ENCODE measurements at places on chromosomes 2 and 18. TPM values are rescaled to one million over a fixed set of nuclear protein-coding genes. Genes with fewer than 3 reads are reported as not detected.

C2orf72 gene
- 7.8 TPM for total RNA-seq

UCN gene
- 1.7 TPM for total RNA-seq

TXNDC2 gene
- 0.17 TPM for total RNA-seq

CDH19 gene
- total RNA-seq: 1.2 TPM

CD226 gene
- total RNA-seq: 0.15 TPM

PMAIP1 gene
- 13.7 TPM for total RNA-seq

IL1F10 gene
- not detected for total RNA-seq

SPP2 gene
- total RNA-seq: not detected

ACADL gene
- total RNA-seq: not detected

SLC4A3 gene
- total RNA-seq: 2.9 TPM

GCG gene
- not detected for total RNA-seq

PSD4 gene
- 14.8 TPM for total RNA-seq

EEF1B2 gene
- total RNA-seq: 994 TPM

CPLX4 gene
- not detected for total RNA-seq

FAHD2B gene
- total RNA-seq: 10.6 TPM

TXNDC9 gene
- total RNA-seq: 40.1 TPM

SLC9A4 gene
- not detected for total RNA-seq

BUB1 gene
- total RNA-seq: 45.1 TPM

NPHP1 gene
- 8.2 TPM for total RNA-seq

DAW1 gene
- total RNA-seq: 2.3 TPM

NCKAP5 gene
- total RNA-seq: 0.61 TPM

FAM124B gene
- 0.05 TPM for total RNA-seq

PCARE gene
- not detected for total RNA-seq

SEMA4F gene
- 13.4 TPM for total RNA-seq

Measured in A549 treated with dexamethasone at 1 μM for 4 hours (cell line).